ENCODE measurements at places on chromosomes 2 and 18. TPM values are rescaled to one million over a fixed set of nuclear protein-coding genes. Genes with fewer than 3 reads are reported as not detected.
A peak's percentile ranks its signal among the peaks of the same experiment; 100 is the strongest.

The AGXT gene
- total RNA-seq: not detected

The FLACC1 gene
- 1.8 TPM for total RNA-seq

The EGR4 gene
- total RNA-seq: not detected

The ESPNL gene
- total RNA-seq: 8.5 TPM

DNA sequence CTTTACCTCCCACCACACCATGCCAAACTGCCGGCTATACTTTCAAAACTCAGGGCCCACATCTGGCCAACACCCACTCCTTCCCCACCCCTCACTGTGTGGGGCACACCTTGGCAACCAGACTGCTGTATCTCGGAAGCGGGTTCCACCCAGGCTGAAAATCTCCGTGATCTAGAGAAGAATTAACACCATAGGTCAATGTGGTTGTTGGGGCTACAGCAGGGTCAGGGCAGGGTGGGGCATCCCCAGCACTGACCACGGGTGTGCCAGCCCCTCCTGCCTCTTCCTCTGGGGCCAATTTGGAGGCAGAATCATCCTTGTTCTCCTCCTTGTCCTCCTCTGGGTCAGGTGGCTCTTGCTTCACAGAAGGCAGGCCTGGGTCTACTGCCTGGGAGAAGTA lies 6.3 kb upstream of the CFAP53 start:
- no peak for DNase-seq

DNA sequence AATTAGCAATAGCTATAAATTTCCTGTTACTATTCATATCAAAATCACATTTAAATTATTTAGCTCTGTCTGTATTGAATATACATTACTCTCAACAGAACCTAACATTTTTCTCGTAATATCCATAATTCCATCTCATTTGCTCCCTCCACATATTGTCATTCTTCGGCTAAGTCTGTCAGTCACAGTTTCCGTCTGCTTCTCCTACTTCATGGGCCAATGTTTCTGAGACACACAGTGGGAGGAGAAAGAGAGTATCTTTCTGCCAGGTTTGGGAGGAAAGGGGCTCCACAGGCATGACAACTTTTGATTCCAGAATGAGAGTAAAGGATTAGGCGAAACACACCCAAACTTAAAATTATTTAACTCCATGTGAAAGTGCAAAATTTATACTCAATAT lies 273.1 kb upstream of the SMIM21 start:
- no peak for DNase-seq

DNA sequence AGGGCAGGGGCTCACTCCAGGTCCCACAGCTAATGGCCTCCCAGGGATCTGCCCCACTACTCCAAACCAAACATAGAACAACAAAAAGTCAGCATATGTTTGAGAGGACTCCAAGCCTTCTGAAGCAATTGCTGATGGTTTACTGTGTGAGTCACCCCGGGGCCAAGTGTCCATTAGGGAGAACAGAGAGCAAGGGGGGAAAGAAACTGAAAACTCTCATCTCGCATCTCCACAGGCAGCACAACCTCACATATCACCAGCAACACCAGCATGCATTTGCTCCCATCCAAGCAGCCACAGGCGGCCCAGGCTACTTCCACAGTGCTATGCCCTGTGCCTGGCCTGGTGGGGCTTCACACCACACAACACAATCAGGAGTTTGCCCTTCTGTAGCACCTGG lies 39.1 kb downstream of the CYRIA start:
- DNase-seq: peak; percentile 76

DNA sequence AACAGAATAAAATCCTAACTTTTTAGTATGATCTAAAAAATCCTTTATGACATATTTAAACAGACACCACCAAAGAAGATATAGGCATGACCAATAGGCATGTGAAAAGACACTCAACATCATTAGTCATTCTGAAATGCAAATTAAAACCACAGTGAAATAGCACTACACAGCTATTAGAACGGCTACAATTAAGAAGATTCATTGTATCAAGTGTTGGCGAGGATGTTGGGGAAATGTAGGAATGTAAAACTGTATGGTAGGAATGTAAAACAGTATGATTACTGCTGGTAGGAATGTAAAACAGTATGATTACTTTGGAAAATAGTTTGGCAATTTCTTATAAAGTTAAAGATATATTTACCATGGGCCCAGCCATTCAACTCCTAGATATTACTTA lies 253.3 kb upstream of the TCF4 start:
- DNase-seq: no peak

GRCh38 chr2:233513953-233514655 lies 52.5 kb downstream of the USP40 start:
- DNase-seq: no peak

DNA sequence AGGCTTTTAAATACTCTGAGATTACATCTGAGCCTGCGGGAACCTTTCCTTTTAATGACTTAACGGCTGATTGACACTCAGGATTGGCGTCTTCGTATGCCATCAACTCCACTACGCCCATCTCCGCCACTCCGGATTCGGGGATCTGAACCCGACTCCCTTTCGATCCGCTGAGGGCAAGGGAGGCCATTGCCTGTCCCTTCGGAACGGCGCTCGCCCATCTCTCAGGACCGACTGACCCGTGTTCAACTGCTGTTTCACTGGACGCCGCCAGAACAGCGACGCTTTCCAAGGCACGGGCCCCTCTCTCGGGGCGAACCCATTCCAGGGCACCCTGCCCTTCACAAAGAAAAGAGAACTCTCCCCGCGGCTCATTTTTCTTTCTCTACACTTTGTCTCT lies 90.4 kb downstream of the PID1 start:
- DNase-seq: no peak

- DNase-seq: no peak
Measured at GRCh38 chr2:19685731-19686130, 216.1 kb downstream of the TTC32 start.

- no peak for DNase-seq
Measured at GRCh38 chr2:109230941-109231420, 102.0 kb downstream of the SH3RF3 start.

- no peak for DNase-seq
Measured at GRCh38 chr2:30899516-30900054, 92.3 kb upstream of the CAPN13 start.

Measured in myocyte (in vitro differentiated cells).